ENCODE measurements at places on chromosomes 4 and X. TPM values are rescaled to one million over a fixed set of nuclear protein-coding genes. Genes with fewer than 3 reads are reported as not detected.

ZMAT1 gene
- total RNA-seq = 19.8 TPM

TMEM271 gene
- not detected for total RNA-seq

SLC16A2 gene
- total RNA-seq = not detected

NRK gene
- total RNA-seq = not detected

NPY2R gene
- not detected for total RNA-seq

DNA sequence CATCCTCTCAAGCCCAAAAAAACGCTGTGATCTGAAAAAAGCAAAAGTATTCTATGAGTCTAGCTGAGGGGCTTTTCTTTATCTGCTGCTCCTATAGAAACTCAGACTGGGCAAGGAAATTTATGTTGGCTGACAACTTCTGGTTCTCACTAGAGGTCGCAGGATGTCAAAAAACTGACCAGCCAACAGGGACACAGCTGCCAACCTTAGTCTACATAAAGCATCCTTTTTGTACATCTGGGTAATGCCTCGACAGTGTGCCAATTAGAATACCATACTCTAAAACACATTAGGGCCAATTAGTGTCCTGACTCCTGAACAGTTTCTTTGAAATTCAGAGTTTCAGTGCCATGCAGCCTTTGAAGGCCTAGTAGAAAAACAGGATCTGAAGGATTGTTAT lies 8.8 kb upstream of the TLL1 start:
- H3K36me3 ChIP-seq = no peaks in the 10 kb centered on the region
- H3K27me3 ChIP-seq = no peaks in the 10 kb centered on the region
- DNase-seq = no peak
- H3K4me3 ChIP-seq = no peak overlapping the region

DNA sequence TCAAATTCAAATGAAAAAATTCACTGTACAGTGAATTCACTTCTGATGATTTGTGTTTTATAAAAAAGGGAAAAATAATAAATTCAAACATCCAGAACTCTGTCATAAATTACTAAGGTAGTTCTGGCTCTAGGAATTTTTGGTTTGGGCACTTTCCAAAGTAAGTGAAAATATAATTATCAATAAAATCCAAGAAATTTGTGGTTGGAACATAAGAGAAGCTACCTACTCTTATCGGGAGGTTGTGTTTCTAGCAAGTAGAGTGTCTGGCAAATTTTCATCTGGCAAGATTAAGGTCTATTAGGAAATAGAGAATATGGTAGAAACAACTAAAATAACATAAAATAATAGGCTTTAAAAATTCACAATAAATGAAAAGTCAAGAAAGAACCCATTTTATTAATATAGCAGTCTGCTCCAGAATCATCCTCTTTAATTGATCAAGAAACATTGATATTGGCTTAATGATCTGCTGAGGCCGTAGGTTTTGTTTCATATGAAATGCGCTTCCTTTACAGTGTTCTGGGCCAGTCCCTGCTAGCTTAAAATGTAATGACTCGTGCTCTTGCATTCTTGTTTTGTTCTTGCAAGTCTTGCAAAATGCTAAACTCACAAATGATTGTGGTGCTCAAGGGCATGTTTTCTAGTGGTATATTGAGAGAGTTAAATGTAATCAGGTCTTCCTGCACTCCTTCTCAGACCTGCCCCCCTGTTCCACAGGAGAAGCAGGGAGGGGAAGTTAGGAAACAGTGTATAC lies 331.4 kb downstream of the RAPGEF2 start:
- no peaks in the 10 kb centered on the region for H3K27me3 ChIP-seq
- H3K27ac ChIP-seq = no peak overlapping the region
- H3K4me3 ChIP-seq = no peak overlapping the region
- no peak for DNase-seq
- H3K36me3 ChIP-seq = no peaks in the 10 kb centered on the region
- no peaks in the 10 kb centered on the region for H3K4me1 ChIP-seq

GRCh38 chr4:123517971-123518370 lies 121.4 kb downstream of the SPRY1 start:
- no peaks in the 10 kb centered on the region for H3K4me1 ChIP-seq
- DNase-seq = no peak
- H3K27me3 ChIP-seq = peaks cover 1% of the 10 kb centered on the region
- H3K27ac ChIP-seq = no peak overlapping the region

DNA sequence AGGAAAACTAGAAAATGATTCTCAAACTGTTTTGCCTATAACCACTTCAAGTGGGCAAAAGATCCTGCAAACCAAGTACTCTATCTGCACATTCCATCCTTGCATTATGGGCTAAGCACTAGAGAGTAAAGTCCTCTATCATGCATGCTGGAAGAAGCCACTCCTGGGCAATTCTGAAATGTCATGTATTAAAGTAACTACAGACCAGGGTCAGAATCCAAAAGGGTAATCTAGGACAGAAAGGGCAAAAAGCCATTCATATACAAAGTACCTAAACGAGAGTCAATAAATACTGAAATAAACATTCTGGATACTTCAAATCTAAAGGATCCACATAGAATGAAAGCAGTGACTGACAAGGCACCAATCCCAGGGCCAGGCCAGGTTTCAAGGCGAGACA lies 1.0 kb downstream of the SNX12 start:
- no peak overlapping the region for H3K27ac ChIP-seq
- DNase-seq = no peak
- H3K4me3 ChIP-seq = peak overlapping the region; percentile 94
- peaks cover 19% of the 10 kb centered on the region for H3K4me1 ChIP-seq

- no peak for DNase-seq
- H3K27ac ChIP-seq = no peak overlapping the region
- no peaks in the 10 kb centered on the region for H3K27me3 ChIP-seq
- H3K4me3 ChIP-seq = no peak overlapping the region
- H3K4me1 ChIP-seq = no peaks in the 10 kb centered on the region
Measured at GRCh38 chrX:31397119-31397518, 325.3 kb upstream of the FTHL17 start.

GRCh38 chrX:136659174-136659573 lies 11.2 kb downstream of the CD40LG start:
- H3K36me3 ChIP-seq = peaks cover 14% of the 10 kb centered on the region
- no peaks in the 10 kb centered on the region for H3K27me3 ChIP-seq
- DNase-seq = no peak
- H3K27ac ChIP-seq = no peak overlapping the region

DNA sequence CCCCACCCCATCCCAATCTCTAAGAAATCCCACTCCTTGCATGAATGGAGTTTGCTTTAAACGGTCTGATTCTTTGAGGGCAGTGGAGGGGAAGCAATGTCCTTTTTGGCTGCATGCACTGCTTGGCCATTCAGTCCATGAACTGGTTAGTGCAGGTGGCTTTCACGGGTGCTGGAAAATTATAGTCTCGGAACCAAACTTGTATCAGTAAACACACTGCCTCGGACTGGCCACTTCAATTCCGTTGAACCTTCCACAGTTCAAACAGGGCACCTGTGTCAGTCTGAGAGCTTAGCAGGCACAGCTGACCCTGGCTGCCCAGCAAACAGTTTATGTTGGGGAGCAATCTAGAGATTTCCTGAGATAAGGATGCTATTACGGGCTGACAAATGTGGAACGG lies 255.6 kb downstream of the DHX15 start:
- H3K4me1 ChIP-seq = no peaks in the 10 kb centered on the region
- no peaks in the 10 kb centered on the region for H3K36me3 ChIP-seq
- H3K27me3 ChIP-seq = no peaks in the 10 kb centered on the region
- DNase-seq = no peak
- H3K4me3 ChIP-seq = no peak overlapping the region
- no peak overlapping the region for H3K27ac ChIP-seq

DNA sequence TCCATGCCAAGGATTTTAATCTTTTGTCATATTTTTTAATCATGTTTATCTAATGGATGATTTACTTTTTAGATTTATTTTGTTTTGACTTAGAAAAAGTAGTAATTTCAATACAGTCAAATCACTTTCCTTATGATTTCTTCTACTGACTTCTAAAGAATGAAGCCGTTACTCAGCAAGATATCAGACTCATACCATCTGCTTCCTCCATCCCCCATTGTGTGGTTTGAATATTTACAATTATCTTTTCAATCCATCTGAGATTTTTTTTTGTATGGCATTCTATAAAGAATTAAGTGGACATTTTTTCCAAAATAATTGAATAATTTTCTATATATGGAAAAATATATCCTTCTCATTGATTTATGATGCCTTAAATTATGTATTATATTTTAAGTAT lies 565.4 kb upstream of the ATOH1 start:
- no peaks in the 10 kb centered on the region for H3K27me3 ChIP-seq
- no peak overlapping the region for H3K27ac ChIP-seq
- no peaks in the 10 kb centered on the region for H3K4me1 ChIP-seq
